ENCODE measurements at places on chromosomes 11 and 22. TPM values are rescaled to one million over a fixed set of nuclear protein-coding genes. Genes with fewer than 3 reads are reported as not detected.

The SYT9 gene
- total RNA-seq = 0.14 TPM

The WDR74 gene
- 46.8 TPM for total RNA-seq

The BATF2 gene
- total RNA-seq = 4.5 TPM

The PHOX2A gene
- not detected for total RNA-seq

The NRXN2 gene
- 0.17 TPM for total RNA-seq

The KLHDC7B gene
- total RNA-seq = 1.9 TPM

The OR51L1 gene
- not detected for total RNA-seq

DNA sequence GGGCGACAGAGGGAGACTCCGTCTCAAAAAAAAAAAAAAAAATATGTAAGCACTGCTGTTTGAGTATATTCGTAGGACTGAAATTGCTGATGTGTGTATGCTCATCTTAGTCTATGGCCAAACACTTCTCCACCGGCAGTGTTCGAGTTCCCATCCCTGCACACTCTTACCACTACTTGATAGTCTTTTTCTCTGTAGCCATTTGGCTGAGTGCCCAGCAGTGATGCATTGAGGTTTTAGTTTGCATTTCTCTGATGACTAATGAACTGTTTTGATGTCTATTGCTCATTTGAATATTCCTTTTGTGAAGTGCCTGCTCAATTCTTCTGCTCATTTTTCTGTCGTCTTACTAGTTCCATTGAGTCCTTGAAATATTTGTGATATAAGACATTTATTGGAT lies 1.9 kb downstream of the TIRAP start:
- DNase-seq = peak; percentile 93

DNA sequence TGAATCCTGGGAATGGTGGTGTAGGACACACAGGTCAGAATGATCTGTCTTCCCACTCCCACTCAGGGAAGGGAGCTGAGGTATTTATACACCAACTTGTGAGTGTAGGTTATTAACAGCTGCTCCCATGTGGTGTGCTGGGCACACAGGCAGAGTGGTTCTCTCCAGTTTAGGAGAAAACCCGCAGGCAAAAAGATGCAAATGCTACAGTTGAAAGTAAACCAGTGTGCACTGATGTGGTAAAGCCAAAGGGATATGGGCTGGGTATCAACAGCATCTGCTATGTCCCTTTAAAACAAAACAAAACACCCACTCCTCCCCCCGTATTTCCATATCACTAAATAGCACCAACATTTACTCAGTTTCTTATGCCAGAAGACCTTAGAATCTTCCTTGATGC lies 75.4 kb upstream of the SYT13 start:
- DNase-seq = no peak

DNA sequence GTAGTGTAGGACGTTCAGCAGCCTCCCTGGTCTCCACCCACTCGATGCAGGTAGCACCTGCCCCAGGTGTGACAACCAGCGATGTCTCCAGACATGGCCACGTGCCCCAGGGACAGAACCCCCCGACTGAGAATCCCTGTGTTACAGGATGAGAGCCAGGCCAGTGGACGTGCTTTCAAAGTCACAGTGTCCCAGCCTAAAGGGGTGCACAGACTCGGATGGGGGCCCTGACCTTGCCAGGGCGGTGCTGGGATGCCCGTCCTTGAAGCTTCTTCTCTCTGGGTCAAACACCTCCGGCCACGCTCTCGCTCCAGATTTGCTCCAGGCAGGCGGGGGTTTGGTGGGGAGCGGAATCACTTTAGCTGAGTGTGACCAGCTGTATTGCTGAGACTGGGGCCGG lies 23.3 kb upstream of the GAL start:
- DNase-seq = no peak

DNA sequence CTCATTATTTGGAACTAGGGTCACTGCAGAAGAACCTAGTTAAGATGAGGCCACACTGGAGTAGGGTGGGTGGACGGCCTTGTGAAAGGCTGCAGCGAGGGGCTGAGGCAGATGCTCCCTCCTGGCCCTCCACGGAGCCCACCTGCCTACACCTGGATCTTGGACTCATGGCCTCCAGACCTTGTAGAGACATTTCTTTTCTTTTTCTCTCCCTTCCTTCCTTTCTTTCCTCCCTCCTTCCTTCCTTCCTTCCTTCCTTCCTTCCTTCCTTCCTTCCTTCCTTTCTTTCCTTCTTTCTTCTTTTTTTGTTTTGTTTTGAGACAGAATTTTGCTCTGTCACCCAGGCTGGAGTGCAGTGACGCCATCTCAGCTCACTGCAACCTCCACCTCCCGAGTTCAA lies 26.6 kb downstream of the DUSP8 start:
- DNase-seq = no peak

DNA sequence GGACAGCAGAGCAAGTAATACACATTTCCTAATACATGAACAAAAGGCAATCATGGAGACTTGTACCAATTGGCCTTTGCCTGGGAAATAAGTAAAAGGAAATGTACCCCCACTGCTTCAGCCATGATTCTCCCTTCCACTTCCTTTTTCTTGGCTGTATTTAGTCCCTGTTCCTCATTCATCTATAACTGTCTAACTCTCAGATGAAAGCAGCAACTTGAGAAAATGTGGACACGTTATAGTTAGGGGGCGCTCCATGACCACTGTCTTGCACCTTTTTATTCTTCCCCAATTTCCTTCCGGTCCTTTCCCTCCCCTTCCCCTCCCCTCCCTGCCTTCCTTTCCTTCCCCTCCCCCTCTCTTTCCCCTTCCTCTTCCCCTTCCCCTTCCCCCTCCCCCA lies 61.3 kb upstream of the BARX2 start:
- no peak for DNase-seq

DNA sequence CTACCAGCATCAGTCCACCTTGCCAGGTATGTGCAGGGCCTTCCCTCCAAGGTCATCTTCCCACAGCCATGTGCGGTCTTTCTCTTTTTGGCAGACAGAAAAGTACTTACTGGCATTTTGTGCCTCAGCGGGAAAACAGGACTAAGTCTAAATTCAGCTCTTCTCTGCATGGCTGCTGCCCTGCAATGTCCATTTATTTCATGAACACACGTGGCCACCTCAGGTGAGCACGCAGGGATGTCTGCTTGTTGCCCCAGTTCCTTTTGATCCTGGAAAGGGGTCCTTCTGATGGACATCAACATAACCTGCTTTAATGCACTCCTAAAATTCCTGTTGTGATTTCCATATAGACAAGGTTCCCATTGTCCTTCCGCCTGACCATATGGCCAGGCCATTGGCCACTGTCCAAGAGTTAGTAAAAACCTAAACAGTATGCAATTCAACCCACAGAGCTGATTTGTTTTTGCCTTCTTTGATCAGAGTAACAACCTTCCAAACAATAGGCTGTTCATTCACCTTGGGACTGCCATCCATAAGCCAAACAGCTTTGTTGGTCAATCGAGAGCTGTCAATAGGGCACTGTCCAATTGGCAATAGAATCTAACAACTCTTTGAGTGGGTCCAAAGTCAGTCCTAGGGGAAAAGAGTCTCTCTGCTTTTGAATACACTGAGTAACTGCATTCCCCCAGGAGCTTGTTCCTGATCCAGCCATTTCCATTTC lies 5.9 kb downstream of the TREH start:
- DNase-seq = no peak

DNA sequence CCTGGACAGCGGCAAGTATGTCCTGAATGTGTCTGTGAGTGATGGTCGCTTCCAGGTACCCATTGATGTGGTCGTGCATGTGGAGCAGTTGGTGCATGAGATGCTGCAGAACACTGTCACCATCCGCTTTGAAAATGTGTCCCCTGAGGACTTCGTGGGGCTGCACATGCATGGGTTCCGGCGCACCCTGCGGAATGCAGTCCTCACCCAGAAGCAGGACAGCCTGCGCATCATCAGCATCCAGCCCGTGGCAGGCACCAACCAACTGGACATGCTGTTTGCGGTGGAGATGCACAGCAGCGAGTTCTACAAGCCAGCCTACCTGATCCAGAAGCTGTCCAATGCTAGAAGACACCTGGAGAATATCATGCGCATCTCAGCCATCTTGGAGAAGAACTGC lies 125.3 kb upstream of the MTNR1B start:
- no peak for DNase-seq

DNA sequence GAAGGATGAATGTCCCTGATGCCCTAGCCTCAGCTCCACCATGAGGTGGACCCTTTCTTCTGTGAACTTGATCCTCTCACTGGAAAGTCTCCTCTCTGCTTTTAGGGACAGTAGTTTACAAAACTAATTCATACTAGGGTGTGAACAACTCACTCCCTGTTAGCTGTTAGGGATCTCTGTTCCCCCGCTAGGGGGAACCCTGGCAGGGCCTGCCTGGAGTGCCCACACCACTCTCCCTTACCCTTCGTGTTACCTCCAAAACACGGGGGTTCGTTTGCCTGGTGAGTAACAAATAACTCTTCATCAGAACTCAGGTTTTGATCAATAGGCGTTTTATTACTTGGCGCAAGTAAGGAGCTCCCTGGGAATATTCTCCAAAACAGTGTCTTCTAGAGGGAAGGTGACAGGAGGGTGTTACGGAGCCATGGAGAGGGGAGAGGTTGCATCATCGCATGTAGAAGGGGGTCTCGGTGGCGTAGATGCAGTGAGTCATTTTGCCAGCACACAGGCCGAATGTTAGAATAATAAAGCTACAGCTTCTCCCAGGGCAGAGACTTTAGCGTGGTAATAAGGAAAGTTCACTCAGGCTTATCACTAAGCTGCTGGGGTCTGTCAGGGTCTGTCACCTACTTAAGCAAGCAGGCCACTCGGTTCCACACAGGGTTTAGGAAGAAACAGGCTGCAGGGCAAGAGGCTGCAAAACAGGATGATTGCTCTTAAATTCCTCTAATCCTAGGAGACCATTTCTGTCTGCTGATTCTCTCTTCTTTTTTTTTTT lies 45.8 kb downstream of the C11orf96 start:
- DNase-seq = peak; percentile 66

DNA sequence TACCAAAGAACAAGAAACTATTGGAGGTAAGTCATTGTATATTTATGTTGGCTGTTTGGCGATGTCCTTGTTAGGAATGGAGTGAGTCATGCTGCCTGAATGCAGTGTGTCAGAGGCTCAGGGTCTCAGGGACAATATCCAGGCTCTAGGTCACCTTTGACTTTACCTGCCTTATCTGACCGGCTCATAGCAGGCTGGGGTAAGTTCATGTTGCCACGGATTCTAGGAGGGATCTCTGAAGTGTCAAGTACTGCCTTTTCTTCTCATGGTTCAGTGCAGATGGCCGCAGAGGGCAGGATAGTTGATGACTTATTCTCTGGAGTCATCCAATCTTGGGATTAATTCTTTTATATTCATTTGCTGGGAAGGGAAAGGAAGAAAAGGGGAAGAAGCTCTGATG lies 53.2 kb downstream of the SPON1 start:
- DNase-seq = peak; percentile 74

- DNase-seq = no peak
Observed at GRCh38 chr11:83092488-83093384, 21.0 kb upstream of the RAB30 start.

DNA sequence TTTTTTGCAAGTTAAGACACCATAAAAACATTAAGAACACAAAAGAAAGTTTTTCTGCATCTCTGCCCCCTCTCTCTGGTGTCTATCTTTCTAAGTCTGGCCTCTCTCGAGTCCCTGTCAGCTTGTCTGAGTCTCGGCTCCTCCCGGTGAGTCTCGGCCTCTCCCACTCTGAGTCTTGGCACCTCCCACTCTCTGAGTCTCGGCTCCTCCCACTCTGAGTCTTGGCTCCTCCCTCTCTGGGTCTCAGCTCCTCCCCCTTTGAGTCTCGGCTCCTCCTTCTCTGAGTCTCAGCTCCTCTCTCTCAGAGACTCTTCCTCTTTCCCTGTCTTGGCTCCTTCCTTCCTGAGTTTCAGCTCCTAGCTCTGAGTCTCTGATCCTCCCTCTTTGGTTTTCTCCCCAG lies 72.5 kb upstream of the AMPD3 start:
- no peak for DNase-seq

- no peak for DNase-seq
Observed at GRCh38 chr11:93821617-93822016, 28.8 kb downstream of the VSTM5 start.

- DNase-seq = no peak
Observed at GRCh38 chr11:45398325-45398724, 112.2 kb upstream of the SYT13 start.

DNA sequence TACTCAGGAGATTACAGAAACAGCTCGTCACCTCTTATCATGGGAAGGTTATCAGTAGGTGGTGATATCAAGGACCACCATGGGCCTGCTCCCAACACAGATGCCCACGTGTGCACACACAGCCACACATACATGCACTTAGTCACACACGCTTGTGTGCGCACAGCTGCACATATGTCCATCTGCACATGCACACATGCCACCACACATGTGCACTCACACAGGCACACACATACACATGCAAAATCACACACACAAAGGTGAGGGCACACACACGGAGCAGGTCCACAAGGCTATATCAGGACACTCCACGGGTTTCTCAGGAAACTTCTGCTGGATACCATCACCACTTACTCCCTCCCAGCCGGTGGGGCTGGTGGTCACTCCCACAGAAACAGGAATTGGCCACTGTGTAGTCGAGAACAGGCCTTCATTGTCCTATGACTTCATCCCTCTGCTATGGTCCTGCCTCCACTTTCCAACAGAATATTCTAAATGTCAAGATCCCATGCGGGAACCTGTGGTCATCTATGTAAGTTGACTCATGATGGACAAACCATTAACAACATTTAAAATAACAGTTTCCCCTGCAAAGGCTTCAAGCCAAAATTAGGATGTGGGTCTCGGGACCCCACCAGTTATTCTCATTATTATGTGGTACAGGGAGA lies 2.2 kb downstream of the C11orf24 start:
- DNase-seq = peak; percentile 93

GRCh38 chr11:88293931-88294330 lies 43.6 kb downstream of the CTSC start:
- peak; percentile 56 for DNase-seq

- peak; percentile 97 for DNase-seq
Observed at GRCh38 chr11:18321969-18322711, at the start of the genes GTF2H1 and HPS5. Gene GTF2H1, plus strand, starts transcription at chr11:18322567. Its CDS starts 10,508 bp downstream, at chr11:18333075. Gene HPS5, minus strand, starts transcription at chr11:18322140. Its CDS starts 4,282 bp downstream, at chr11:18317858.

GRCh38 chr22:33666279-33666960 lies 253.9 kb downstream of the LARGE1 start:
- no peak for DNase-seq

DNA sequence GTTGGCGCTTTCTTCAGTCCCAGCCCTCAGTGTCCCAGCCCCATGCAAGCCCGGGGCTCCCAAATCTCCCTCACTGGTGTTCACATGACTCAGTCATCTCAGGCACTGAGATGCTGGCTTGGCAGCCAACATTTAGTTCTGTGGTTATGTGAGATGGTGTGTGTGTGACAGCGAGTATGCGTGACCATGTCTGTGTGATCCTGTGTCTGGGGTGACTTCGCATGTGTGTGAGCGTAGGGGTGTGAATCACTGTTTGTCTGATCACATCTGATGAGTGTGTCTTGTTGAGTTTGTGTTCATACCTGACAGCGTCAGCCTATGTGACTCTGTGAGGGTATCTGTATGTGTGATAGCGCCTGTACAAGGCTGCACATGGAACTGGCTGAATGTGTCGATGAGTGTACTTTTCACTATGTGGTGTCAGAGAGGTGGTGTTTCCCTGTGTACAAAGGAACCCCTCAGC lies 16.2 kb downstream of the CREB3L1 start:
- DNase-seq = peak; percentile 99

GRCh38 chr11:61887839-61888494 lies 3.4 kb downstream of the FADS3 start:
- peak; percentile 88 for DNase-seq
